Stimulated activated CD8-positive, alpha-beta memory T cell treated with anti-CD3 and anti-CD28 coated beads, Interleukin-15, amount 100 ng/mL, for 48 hours (primary cell): ENCODE measurements at places on chromosomes 6 and 20.

DNA sequence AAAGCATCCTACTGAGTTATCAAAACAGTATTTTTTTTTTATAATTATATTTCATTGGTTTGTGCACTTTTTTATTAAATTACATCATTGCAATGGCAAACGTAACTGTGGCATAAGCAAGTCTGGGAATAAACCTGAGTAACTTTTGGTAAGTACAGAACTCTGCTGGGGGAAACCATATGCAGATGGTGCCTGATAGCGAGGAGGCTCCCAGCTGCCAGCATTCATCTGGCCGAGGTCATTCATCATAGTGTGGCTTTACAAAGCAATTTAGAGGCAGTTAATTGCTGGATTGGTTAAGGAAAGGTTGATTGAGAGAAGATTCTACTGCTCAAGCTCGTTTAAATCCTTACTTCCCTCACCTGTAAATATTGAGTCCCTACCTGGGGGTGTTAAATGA lies 52.6 kb downstream of the HECA start:
- no peak for DNase-seq

- peak; percentile 13 for DNase-seq
These were observed 435 bp downstream of the DLK2 start for GRCh38 chr6:43454696-43455530.

- no peak for DNase-seq
These were observed 414.5 kb upstream of the HSF2 start for GRCh38 chr6:121984956-121985355.

DNA sequence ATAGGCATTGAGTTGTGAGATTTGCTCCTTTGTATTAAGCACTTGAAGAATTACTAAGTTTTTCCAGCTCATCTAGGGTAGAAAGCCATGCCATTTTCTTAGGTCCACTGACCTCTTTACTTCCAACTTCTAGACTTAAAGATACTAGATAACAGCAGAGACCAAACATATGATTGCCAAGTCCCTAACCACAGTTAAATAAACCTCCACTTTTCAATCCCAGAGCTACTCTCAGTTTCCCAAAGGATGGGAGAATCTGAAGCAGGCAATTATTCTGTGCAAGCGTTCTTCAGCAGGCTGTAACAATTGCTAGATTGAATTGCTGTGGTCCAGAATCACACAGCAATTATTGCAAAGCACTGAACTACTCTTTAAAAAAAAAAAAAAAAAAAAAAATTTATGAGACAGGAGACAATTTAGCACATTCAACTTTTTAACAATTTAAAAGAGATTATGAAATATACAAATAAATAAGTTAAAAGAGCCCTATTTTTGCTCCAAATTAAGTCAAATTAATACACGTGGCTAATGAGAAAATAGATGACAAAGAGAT lies 104.0 kb upstream of the PRSS16 start:
- no peak for DNase-seq

DNA sequence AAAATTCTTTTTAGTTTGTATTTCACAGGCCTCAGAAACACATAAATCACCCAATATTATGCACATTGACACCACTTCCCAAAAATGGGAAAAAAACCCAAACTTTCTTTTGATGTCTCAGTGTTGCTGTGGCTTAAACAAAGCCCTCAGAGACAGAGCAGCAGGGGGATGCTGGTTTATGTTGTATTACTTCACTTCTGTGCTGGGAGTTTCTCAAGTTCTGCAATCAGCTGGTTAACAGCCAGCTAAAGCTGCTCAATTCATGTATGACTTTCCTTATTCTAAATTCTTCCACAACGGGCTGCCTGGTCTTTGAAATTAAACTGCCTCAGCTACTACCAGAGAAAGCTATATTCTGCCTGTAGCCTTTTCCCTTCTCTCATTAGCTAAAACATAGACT lies 5.6 kb downstream of the FILIP1 start:
- no peak for DNase-seq

- no peak for DNase-seq
These were observed 61.8 kb downstream of the CNBD2 start for GRCh38 chr20:36030149-36030548.

DNA sequence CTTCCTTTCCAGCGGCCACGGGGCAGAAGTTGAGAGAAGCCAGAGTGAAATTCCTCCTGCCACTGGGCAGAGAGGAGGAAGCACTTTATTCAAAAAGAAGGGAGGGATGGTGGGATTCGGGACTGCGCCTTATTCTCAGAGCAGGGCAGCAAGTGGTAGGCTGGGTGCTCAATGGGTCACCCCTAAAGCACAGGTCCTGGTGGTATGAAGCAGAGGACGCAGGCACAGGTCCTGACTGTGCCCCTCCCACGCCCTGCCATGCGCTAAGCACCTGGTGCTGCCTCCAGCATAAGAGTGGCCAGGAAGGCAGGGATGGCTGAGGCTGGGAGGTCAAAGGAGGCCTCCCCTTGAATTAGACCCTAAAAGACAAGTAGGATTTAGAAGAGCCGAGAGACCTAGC lies 4.9 kb upstream of the GRM4 start:
- DNase-seq: no peak
